Cortex of kidney (tissue), 1 donor: ENCODE measurements at places on chromosomes 5 and 9.

DNA sequence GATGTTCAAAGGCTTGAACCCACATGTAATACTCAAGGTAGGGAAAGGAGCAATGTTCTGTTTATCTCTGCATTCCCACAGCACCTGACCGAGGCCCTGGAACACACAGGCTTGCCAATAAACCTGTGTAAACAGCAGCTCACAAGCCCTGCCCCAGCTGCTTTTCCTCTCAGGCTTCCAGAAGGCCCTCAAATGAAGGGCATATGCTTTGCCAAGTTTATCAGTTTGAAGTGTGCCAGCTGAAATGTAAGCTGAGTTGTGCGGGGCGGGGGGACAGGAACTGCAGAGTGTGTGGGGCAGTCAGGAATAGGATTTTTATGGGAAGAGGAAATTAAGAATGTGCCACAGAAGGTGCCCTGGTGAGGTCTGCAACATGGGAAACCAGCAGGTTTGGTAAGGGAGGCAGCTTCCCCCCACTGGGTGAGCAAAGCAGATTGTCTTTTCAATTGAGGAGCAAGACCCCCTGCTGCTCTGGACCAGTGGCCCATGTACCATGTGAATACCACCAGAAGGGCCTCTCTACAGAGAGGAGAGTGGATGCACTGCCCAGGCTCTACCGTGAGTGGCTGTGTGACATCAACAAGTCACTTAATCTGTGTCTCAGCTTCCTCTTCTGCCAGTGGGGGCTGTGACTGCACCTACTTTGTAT lies 194.8 kb downstream of the SPOCK1 start:
- no peak for DNase-seq

- DNase-seq, result no peak
Measured at GRCh38 chr5:10420932-10421331, 20.7 kb upstream of the ROPN1L start.

GRCh38 chr9:133276923-133277322 lies 1.9 kb upstream of the ABO start:
- DNase-seq, result no peak

- DNase-seq, result no peak
Measured at GRCh38 chr5:164127527-164127926, 622.1 kb downstream of the MAT2B start.

DNA sequence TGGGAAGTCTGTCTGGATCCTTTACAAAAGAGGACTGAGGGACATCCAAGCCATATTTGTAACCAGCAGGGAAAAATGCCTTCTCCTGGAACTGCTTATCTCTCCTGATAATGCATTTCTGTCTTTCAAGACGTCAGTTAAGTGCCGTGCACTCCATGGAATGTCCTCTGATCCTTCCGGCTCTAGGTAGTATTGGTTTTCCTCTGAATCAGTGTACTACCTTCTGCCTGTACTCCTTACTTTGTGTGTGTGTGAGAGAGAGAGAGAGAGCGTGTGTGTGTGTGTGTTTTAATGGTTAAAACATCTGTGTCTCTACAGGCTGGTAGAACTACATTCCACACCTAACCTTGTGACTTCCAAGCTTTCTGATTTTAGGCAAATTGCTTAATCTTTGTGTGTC lies 89.9 kb downstream of the PIP5K1B start:
- no peak for DNase-seq

GRCh38 chr5:27906481-27906880 lies 868.1 kb upstream of the CDH9 start:
- DNase-seq, result no peak

- DNase-seq, result no peak
Measured at GRCh38 chr5:41863871-41864486, 6.2 kb downstream of the OXCT1 start.

DNA sequence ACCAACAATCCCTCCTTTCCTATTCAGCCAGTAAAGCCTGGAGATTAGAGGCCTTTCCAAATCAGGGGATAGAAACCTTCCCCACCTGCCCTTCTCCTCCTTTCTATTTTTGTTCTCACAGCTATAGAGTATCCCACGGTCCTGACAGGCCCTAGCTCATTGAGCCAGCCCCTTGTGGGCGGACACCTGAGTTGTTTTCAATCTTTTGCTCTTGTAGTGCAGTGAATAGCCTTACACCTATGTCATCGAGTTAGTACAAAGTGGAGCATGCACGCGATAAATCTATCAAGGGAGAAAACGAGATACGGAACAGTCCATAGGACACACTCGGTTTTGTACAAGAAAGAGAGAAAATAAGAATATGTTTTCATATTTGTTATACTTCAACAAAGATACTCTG lies 77.2 kb downstream of the TSPAN17 start:
- no peak for DNase-seq

GRCh38 chr9:14869671-14870070 lies 40.6 kb downstream of the FREM1 start:
- no peak for DNase-seq

- no peak for DNase-seq
Measured at GRCh38 chr9:677461-678097, 163.9 kb upstream of the DMRT1 start.

- DNase-seq, result no peak
Measured at GRCh38 chr5:68953875-68954617, 139.8 kb upstream of the SLC30A5 start.

GRCh38 chr5:6822068-6822467 lies 108.8 kb downstream of the TENT4A start:
- no peak for DNase-seq

- DNase-seq, result no peak
Measured at GRCh38 chr5:113047234-113047633, 70.6 kb downstream of the DCP2 start.

GRCh38 chr5:24525414-24525813 lies 119.4 kb downstream of the CDH10 start:
- DNase-seq, result no peak

DNA sequence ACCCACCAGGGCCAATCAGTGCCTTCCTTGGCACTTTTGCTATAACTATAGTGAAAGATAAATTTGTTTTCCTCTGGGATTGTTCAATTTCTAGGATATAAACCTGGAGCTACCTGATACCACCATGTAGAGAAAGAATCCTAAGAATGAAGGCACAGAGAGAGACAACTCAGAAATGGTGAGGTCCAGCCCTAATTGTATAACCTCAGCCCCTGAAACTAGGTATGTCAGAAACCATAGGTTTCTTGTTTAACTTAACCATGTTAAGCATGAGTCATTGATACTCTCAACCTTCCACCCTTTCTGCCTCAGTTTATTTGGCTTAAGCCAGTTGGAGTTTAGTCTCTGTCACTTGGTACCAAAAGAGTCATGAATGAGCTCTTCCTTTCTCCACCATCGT lies 4.6 kb upstream of the SPZ1 start:
- no peak for DNase-seq

- DNase-seq, result no peak
Measured at GRCh38 chr9:135588371-135588770, 26.8 kb downstream of the PAEP start.

DNA sequence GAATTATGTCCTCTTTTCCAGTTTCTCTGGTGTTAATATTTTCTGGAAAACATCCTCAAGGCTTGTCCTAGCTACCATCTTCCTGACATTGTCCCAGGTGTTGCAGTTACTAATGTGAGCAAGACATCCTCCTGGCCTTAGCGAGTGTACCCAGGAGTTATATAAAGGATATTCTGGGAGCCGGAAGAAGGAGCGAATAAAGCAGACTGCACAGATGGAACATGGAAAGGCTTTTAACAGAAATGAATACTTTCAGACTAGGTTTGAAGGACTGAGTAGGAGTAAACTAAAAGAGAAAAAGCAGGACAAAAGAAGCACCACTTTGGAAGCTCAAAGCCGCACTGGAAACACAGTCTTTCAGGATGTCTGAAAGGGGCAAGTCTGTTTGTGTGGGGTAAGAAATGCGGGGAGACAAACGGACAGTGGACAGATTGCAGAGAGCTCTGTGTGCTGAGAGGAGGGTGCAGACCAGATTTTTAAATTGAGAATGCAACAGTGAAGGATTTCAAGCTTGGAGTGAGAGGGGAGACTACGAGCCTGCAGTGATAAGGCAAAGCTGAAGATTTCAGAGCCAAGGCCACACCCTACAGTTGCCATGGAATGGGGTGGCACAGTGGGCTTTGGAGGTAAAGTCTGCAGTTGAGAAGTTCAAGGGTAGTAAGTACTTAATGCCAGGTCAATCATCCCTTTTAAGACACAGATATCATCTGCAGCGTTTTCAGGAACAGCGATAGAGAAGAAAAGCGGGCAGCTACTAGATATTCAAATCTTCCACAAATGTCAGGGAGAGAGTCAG lies 94.1 kb upstream of the TAF11L2 start:
- DNase-seq, result no peak

- DNase-seq, result no peak
Measured at GRCh38 chr5:169637085-169637548, at the start of gene DOCK2. Gene DOCK2 (plus strand): TSS chr5:169637275. CDS start chr5:169637327, 52 bp downstream.

DNA sequence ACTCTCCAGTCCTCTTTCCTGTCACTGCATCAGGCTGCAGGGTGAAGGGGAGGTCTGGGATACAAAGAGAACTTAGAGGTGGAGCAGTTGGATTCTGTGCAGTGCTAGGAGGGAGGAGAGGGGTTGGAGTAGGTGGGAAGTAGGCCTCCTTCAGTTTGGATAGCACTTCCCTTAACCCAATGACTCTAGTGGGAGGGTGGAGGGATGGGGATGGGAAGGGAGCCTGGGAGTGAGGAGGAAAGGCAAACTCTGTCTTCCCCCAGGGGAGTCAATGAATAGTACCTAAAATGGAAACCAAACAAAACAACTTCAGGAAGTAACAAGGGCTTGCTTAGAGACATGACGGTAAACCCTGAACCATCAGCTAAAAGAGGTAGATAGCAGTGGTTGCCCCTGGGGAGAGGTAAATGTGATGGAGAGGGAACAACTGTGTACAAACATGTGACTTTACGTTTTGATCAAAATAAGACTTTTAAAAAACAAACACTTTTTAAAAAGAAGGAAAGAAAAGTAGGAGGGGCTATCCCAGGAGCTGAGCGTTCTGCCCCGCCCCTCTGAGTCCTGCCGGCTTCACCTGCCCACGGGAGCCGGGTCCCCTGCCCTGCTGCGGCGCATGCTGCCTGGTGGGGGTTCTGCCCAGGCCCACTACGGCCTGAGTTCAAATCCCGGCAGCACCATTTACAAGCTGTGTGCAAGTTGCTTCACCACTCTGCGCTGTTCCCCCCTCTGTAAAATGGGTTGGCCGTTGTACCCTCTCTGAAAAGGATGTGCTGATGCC lies 30.9 kb downstream of the GSN start:
- no peak for DNase-seq
